ENCODE measurements at places on chromosomes 1 and 21.
A peak's percentile ranks its signal among the peaks of the same experiment; 100 is the strongest.

GRCh38 chr1:111976842-111977241 lies 12.6 kb downstream of the KCND3 start:
- no peak for DNase-seq

DNA sequence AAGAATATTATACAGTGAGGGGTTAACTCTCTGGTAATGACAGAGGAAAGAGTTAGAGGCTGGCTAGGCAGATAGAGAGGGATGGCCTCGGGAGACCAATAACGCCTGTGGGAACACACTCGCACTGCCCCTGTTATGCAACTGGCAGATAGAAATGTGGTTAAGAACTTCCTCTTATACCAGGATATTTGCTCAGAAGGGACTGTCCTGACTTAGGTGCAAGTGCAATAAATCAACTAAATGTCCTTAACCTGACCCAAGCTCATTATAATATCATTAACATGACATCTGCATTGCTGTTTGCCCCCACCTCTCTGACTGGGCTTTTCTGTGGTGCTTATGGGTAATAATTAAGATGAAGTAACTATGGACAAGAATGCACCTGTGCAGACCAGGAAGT lies 1518.0 kb downstream of the NCAM2 start:
- no peak for DNase-seq

GRCh38 chr1:247557926-247558674 lies 9.2 kb downstream of the GCSAML start:
- DNase-seq: no peak

GRCh38 chr1:174497478-174497877 lies 49.7 kb downstream of the GPR52 start:
- no peak for DNase-seq

DNA sequence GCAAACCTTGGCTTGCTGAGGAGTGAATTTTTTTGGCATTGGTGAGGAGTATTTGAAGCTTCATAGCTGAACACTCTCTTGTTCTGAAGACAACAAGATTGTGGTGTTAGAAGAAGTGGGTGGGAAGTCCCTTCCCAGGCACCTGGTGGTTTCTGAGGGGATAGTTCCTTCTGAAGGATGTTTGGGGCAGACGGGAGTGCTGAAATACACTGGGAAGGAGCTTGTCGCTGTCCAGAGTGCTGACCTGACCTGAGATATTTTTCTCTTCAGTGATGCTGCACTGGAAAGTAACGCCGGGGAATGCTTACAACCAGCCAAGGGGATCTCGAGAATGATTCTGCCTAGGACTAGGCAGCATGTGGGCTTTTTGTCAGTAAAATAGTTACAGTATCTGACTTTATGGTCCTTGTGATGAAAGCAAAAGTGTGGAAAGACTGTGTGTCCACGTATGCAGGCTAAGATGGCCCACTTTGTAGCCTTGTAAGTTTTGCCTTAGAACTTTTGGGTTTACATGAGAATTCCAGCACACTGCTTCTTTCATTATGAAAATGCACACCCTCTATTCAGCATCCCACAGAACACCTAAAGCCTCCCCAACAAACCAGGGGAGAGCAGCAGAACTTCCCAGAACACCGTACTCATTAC lies 33.1 kb upstream of the NFASC start:
- peak; percentile 87 for DNase-seq

GRCh38 chr21:31260790-31261189 lies 83.3 kb downstream of the TIAM1 start:
- no peak for DNase-seq

DNA sequence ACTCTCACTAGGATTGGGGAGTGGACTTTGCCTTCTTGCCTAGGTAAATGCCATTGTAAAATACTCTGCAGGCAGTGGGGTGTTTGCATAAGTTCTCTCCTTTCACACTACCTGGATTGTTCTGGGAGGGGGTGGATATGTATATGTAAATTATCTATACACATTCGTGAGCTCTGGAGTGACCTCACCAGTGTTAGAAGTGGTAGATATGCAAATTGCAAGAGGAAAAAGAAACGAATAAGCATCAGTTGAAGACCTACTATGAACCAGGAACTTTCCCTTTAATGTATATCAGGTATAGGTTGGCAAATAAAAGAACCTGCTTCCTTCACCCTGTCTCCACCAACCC lies 1.5 kb upstream of the ARHGEF11 start:
- no peak for DNase-seq

DNA sequence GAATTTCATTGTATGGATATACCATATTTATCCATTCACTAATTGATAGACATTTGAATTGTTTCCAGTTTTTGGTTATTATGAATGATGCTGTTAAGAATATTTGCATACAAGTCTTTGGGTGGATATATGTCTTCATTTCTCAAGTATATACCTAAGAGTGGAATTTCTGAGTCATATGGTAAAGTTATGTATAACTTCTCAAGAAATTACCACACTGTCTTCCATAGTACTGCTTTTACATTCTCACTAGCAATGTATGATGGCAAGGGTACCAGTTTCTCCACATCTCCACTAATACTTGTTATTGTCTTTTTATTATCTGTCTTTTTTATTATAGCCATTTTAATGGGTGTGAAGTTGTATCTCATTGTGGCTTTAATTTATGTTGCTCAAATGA lies 74.6 kb upstream of the TENT5C start:
- no peak for DNase-seq

DNA sequence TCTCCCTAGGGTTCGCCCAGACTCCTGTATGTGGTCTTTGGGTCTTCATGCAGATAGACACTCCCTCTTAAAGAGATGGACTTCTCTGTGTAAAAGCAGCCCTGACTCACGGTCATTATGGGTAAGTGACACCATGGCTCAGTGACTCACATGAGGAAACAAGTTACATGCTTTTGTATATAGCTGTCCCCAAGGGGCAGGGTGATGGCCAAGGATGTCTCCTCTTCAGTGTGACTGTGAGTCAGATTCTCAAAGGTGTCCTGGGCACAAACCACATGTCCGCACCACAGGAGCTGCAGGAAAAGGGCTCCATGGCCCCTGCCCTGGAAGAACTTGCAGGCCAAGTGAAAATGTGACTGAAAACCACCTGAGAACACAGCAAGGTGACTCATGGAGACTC lies 380.4 kb downstream of the NPHP4 start:
- no peak for DNase-seq

- DNase-seq: no peak
These were observed 11.4 kb downstream of the SDE2 start for GRCh38 chr1:225987491-225988316.

DNA sequence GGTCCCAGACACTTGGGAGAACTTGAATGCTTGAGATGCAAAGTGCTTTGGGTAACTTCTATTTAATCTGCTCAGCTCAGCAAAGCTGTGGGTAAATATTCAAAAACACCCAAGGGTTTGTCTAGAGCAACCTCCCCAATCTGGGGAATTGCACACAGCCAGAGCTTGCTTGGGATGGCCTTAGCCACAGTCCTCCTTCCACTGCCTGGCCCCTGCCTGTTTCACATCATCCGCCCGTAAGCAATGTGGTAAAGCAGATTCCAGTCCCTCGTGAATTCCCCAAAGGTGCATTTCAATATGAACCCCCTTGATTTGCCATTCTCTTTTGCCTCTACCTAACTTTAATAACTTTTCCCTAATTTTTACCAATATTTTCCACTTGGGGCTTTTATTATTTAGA lies 418.1 kb downstream of the DISC1 start:
- no peak for DNase-seq

DNA sequence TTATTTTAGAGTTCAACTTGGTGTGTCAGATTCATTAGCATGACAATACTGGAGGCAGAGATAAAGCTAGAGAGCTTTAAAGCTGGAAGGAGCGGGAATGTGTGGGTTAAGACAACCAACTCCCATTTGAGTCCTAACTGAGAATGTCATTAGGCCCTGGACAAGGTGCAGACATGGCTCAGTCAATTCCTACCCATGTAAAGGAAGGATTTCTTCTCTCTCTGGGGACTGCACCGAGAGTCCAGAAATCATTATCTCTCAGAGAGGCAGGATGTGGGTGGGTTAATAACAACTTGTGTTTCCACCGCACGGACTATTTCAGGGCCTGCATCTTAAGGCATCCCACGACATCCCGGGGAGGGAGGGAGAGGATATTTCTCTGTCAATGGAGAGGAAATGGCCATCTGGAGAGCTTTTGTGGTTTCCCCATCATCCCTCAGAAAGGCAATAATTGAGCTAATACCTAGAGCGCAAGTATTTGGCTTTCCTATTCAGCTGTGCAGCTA lies 46.7 kb upstream of the SARS1 start:
- peak; percentile 37 for DNase-seq

GRCh38 chr21:29083306-29083705 lies 9.9 kb upstream of the CCT8 start:
- DNase-seq: no peak

GRCh38 chr1:70458131-70458530 lies 47.1 kb downstream of the CTH start:
- DNase-seq: no peak

DNA sequence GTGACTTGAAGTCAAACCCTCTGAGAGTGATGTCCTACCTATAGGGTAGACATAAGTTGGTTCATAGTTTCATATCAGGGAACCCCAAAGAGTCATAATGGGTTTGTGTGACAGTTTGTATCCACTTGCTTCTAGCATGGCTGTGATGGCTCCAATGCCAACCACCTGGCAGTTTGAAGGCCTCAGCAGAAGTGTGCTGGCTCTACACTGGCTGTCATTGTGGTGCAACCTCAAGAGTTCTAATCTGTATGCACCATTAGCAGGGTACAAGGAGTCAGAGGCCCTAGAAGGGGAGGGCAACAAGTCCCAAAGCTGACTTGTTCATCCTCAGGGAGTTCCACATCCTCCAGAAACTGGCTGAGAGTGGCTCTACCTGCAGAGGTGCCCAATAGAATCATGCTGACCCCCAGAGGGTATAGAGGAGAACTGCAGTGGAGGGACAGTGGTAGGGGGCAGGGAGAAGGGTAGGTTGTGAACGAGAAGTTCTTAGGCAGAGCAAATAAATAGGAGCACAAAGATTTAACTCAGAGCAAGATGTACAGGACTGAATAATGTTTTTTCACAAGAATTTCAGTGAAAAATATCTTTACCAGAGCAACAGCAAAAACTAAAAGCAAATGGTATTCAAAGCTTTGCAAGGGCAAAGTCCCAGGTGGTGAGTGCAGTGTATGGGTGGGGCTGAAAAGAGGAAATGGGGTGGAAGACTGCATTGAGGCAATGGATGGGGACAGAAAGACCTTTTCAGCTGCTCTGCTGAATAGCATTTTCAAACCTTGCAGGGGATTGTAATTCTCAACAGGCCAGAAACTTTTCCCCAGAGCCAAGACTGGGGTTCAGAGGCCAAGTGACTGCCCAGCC lies 3.2 kb downstream of the FCRL2 start:
- DNase-seq: peak; percentile 11

DNA sequence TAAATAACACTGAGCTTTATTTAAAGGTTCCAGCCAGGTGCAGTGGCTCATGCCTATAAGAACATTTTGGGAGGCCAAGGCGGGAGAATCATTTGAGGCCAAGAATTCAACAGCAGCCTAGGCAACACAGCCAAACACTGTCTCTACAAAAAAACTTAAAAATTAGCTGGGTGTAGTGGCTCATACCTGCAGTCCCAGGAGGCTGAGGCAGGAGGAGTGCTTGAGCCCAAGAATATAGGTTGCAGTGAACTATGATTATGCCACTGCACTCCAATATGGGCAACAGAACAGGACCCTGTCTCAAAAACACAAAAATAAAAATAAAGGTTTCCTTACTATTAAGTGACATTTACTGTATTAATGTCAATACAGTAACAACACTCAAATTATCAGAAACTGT lies 2.1 kb downstream of the TAF12 start:
- no peak for DNase-seq

Measured in stomach (tissue), 19 donors.